ENCODE measurements at places on chromosomes 12 and 14.

GRCh38 chr14:97543221-97543620, 746.0 kb downstream of the VRK1 start:
- no peak for DNase-seq

DNA sequence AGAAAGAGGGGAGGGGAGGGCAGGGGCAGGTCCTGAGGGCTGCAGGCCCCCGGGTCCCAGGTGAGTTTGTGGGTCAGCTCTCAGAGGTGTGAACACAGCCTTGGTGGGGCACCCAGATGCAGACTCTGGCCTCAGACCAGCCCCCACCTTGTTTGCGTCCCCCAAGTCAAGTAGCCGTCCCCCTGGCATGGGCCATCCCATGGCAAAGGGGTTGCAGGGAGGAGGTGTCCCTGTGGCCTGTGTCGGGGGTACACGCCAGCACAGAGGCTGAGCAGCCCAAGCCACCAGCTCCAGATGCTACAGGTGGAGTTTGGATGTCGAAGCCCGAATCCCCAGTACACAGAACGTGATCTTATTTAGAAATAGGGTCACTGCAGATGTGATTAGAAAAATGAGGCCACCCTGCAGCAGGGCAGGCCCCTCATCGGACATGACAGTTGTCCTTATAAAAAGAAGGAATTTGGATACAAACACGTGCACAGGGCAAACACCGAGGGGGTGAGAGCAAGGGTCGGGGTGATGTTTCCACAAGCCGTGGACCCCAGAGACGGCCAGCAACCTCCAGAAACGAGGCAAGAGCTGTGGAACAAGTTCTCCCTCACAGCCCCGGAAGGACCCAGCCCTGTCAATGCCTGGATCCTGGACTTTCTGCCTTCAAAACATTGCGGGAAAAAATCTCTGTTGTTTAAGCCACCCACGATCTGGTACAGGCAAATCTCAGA, 141.2 kb upstream of the C14orf180 start:
- DNase-seq, result no peak

- no peak for DNase-seq
Measured at GRCh38 chr12:13135371-13136178, 32.1 kb upstream of the GSG1 start.

- DNase-seq, result no peak
Measured at GRCh38 chr14:55577229-55577628, 2.8 kb upstream of the KTN1 start.

GRCh38 chr14:59305231-59305630, 116.8 kb downstream of the DAAM1 start:
- no peak for DNase-seq

- no peak for DNase-seq
Measured at GRCh38 chr12:54429014-54429471, 10.0 kb upstream of the ITGA5 start.

- no peak for DNase-seq
Measured at GRCh38 chr14:59394268-59394667, 70.9 kb downstream of the GPR135 start.

DNA sequence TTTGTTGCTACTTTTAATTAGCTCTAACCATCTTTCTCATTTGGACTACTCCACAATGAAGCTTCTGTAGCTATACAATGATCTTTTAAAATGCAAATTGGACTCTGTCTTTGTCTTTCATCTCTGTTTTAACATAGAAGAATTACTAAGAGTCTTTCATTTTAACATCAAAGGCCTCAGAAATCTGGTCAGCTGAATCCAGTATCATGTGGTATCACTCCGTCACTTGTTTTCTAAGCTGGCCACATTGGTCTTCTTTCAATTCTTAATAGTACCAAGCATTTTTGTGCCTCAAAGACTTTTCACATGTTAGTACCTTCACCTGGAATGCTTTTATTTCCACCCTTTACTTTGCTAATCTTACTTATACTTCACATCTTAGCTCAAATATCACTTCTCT, 95.5 kb upstream of the SLC16A7 start:
- no peak for DNase-seq

GRCh38 chr14:81366214-81366613, 33.9 kb downstream of the STON2 start:
- no peak for DNase-seq

DNA sequence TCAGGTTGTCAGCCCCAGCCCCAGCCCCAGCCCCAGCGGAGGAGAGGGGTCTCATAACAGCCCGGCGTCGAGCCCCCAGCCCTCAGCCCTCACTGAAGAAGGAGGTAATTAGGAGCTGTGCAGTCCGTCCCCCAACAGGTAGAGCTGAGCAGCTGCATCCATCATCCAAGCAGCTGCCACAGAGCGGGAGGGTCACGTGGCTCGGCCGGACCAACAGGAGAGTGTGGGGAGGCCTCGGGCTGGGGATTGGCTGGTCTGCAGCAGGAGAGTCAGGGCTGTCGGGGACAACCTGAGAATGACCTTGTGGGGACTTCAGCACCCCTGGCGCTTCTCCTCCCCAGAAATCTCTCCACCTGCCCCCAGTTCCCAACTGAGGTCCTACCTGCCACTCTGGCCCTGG, 29.6 kb downstream of the SMUG1 start:
- DNase-seq, result no peak

DNA sequence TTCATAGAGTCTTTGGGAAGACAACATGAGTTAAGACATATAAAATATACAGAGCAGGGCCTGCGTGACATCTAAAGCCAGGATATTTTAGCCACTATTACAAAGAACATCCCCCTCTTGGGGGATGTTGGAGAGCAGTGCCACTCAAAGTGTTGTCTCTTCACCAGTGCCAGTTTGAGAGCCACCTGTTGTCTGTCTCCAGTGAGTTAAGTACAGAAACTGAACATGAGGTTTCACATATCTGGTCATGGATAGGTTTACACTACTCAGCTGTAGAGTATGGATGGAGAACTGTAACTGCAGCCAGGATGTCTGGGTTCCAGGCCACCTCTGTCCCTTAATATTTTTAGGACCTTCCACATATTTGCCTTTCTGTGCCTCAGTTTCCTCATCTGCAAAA, 39.1 kb downstream of the RNFT2 start:
- DNase-seq, result no peak

- no peak for DNase-seq
Measured at GRCh38 chr12:110627500-110628195, 13.7 kb downstream of the TCTN1 start.

DNA sequence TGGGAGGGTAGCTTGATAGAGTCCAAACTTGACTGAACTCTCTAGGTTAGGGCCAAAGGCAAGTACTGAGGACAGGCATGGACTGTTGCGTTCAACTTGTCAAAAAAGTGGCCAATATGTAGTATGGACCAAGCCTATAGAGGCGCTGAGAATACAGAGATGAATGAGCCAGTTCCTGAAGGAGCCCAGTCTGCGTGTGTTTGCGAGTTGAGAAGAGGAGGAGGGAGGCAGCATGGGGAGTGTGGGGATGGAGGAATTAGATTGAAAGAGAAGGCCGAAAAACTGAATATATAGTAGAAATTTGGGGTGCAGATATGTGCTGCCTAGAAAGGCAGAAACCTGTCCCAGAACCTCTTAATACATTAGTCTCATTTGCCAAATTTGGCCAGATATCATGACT, 412.4 kb downstream of the PCNX1 start:
- DNase-seq, result no peak
